ENCODE measurements at places on chromosomes 2 and 18.

DNA sequence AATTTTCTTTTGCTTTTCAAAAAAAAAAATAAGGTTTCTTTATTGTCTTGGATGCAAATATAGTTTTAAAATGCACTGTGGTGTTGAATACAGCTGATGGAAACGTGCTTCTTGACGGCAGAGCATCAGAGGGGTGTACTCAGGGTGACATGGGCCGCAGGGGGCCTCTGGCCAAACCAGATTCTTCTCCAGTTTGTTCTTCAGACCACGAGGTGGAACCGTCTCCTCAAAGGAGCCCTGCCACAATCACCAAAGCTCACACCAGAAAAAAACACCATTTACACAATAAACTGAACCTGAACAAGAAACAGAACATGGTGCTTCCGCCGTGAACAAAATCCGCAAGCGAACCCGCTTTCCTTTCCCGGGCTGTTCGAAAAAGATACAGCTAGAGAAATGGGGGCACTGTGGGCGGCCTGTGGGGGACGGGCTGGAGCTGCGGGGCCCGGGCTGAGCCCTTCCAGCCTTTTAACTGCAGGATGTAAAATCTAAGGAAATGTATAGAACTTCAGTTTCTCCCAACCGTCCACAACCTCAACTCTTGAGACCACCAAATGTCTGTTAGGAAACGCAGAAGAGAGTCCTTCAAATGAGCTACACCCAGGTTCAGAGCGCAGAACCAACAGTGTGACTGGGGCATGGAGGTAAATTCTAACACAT, 34.5 kb downstream of the PSMG2 start:
- H3K4me1 ChIP-seq = no peaks in the 10 kb centered on the region
- no peak overlapping the region for H3K4me3 ChIP-seq
- H3K27me3 ChIP-seq = no peaks in the 10 kb centered on the region
- no peak for DNase-seq
- H3K27ac ChIP-seq = no peak overlapping the region

DNA sequence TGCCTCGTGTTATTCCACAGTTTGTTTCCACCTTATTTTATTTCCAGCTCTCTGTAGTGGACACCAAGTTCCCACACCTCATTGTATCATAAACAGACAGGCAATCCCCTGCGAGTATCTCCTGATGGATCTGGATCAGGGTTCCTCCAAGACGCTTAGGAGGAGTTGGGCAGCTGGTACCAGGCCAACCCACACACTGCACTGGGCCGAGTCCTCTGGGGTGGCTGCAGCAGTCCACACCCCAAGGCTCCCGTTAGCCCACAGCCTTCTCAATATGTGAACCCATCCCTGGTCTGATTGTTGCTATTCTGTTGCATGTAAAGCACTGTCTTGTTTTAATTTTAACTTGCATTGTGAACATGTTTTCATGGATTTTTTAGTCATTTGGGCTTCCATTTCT, 178.8 kb upstream of the RAB6C start:
- no peaks in the 10 kb centered on the region for H3K4me1 ChIP-seq
- no peak overlapping the region for H3K27ac ChIP-seq
- H3K36me3 ChIP-seq = no peaks in the 10 kb centered on the region

DNA sequence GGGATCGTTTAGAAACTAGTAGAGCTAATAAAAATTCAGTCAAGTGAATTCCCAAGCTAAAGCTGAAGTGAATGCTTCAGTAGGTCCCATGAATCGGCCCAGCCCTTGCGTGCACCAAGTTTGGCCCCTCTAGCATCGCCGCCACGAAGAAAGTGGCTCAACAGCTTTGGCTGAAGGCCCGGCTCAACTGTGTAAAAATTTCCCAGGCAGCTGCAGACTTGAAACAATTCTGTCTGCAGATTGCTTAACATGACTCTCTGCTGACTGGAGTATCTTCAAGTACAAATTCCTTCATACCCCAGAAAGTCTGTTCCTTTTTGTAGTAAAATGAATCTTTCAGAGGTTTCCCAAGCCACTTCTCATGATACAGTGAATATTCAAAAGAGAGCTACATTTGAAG, 32.7 kb downstream of the ALMS1 start:
- H3K27ac ChIP-seq = no peak overlapping the region
- H3K4me1 ChIP-seq = peaks cover 14% of the 10 kb centered on the region
- H3K36me3 ChIP-seq = peaks cover 7% of the 10 kb centered on the region

DNA sequence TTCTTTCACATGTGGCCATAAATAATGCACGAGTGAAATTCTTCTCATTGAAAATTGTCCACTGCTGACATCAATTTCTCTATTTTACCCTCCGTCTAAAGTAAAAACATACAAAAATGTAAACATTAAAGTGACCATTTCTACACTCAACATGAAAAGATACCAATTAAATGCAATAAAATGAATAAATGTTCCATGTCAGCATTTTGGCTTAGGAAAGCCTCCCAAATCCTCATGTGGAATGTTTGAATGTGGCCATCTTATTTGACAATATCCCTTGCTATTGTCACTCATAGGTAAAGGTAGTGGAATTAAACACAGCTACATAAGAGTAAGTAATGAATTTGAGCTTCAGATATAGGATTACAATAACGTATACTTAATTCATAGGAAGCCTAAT, 60.8 kb downstream of the ZNF521 start:
- H3K27ac ChIP-seq = no peak overlapping the region
- H3K4me1 ChIP-seq = no peaks in the 10 kb centered on the region
- no peaks in the 10 kb centered on the region for H3K36me3 ChIP-seq
- DNase-seq = no peak
- H3K4me3 ChIP-seq = no peak overlapping the region
